ENCODE measurements at places on chromosomes 2 and 18.

DNA sequence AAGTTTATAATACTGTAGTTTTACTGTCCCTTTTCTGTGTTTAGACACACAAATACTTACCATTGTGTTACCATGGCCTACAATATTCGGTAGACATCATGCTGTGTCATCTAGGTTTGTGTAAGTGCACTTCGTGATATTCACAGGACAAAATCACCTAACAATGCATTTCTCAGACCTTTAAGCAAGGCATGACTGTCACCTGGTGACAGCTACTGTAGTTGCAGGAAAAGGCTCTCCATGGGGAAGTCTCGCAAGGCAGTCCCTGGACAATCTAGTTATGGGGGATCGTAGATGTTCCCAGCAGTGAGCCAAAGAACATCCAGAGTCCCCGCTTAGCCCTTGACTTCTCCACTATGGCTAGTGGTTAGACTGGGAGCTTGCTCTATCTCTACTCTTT lies 73.1 kb downstream of the EIF2AK3 start:
- DNase-seq: no peak

GRCh38 chr2:174699993-174700766 lies 64.1 kb downstream of the CHRNA1 start:
- DNase-seq: no peak

GRCh38 chr2:26897807-26898479 lies 50.0 kb downstream of the DPYSL5 start:
- no peak for DNase-seq

GRCh38 chr2:210315015-210315788 lies at the start of gene MYL1:
Gene MYL1 (minus strand): TSS chr2:210315174. CDS start chr2:210315042, 132 bp downstream.
- no peak for DNase-seq

GRCh38 chr18:8834881-8835280 lies 129.5 kb downstream of the MTCL1 start:
- DNase-seq: no peak

- no peak for DNase-seq
Observed at GRCh38 chr2:69578198-69578540, 65.4 kb downstream of the AAK1 start.

GRCh38 chr2:4678927-4679326 lies 975.6 kb downstream of the DCDC2C start:
- DNase-seq: no peak

DNA sequence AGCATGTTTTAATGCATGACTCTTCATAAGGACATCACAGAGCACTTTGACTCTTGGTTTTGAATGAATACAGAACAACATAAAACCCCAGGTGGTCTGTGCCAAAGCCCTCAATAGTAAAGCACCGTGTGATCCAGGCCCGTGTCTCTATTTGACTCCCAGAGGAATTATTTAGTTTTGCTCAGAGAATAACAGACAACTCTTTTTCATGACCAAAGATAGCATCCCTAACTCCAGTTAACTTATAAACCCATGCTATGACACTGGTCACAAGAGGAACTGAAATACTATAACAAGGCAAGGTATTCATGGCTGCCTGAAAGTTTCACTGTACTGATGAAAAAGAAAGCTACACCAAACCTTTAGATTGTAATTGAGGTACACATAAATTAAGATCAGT lies 128.4 kb downstream of the IKZF2 start:
- no peak for DNase-seq

- no peak for DNase-seq
Observed at GRCh38 chr2:239726631-239727181, 298.4 kb downstream of the NDUFA10 start.

- no peak for DNase-seq
Observed at GRCh38 chr2:172251231-172251630, 148.5 kb upstream of the DLX2 start.

DNA sequence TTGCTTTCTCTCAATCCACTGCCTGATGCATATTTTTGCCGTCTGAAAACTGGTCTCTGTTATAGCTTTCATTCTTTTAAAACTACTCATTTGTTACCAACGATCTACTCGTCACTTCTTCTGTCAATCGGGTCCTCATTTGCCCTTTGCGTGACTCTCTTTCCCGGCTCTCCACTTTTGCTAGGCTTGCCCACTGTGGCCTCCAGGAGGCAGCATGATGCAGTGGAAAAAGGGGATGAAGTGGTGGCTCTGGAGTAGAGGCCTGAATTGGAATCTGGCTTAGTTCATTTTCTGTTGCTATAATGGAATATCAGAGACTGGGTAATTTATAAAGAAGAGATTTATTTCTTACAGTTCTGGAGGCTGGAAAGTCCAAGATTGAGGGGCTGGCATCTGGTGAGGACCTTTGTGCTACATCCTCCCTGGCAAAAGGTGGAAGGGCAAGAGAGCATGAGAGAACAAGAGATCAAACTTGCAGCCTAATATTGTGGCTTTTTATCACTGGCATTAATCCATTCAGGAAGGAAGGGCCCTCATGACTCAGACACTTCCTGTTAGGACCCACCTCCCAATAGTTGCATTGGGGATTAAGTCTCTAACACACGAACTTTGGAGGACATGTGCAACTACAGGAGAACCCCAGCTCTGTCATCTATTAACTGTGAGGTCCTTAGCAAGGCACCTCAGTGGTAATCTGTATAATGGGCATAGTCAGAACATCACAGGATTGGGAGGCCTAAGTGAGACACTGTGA lies 15.4 kb downstream of the GDF7 start:
- DNase-seq: no peak

- DNase-seq: peak; percentile 96
Observed at GRCh38 chr2:128473175-128474035, 154.7 kb upstream of the HS6ST1 start.
